ENCODE measurements at places on chromosomes 2 and 18.

GRCh38 chr18:10525697-10526560 is at the start of gene NAPG:
Gene NAPG (plus strand): TSS chr18:10526027. CDS start chr18:10526103, 76 bp downstream.
- DNase-seq, result peak; percentile 96

- no peak for DNase-seq
These were observed 19.6 kb downstream of the ANO7 start for GRCh38 chr2:241208058-241208457.

- no peak for DNase-seq
These were observed 420.6 kb downstream of the ZEB2 start for GRCh38 chr2:144099340-144099739.

- no peak for DNase-seq
These were observed 489.1 kb downstream of the ZEB2 start for GRCh38 chr2:144030791-144031190.

GRCh38 chr2:121881950-121882349 is 126.5 kb downstream of the TSN start:
- DNase-seq, result no peak

- no peak for DNase-seq
These were observed 12.1 kb downstream of the TGFA start for GRCh38 chr2:70541481-70542020.

GRCh38 chr2:155679647-155680046 is 652.9 kb downstream of the NR4A2 start:
- DNase-seq, result no peak

DNA sequence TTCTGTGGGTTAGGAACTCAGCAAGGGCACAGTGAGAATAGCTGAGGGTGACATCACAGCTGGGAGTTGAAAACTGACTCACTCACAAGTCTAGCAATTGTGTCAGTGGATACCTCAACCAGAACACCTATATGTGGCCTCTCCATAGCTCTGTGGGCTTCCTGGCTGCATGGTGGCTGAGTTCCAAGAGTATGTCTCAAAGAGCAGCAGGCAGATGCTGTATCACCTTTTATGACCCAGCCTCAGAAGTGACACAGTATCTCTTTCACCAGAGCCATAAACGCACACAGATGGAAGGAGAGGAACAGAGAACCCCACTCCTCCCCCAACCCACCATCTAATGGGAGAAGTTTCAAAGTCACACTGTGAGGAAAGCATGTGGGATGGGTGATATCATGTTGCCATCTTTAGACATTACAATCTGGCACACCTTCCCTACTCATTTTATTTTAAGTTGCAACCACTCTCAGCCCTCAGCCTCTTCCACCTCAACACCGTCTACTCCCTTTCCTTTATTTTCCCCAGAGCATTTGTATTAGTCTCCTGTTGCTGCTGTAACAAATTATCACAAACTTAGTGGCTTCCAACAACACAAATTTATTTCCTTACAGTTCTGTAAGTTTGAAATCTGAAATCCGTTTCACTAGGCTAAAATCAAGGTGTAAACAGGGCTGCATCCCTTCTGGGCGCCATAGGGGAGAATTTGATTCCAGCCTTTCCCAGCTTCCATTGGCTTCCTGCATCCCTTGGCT is 134.6 kb upstream of the SPATS2L start:
- DNase-seq, result no peak

GRCh38 chr2:31236433-31237205 is 2.7 kb downstream of the EHD3 start:
- no peak for DNase-seq
